ENCODE measurements at places on chromosomes 1 and 21. TPM values are rescaled to one million over a fixed set of nuclear protein-coding genes. Genes with fewer than 3 reads are reported as not detected.

The COL16A1 gene
- total RNA-seq = 4.1 TPM

The PPFIA4 gene
- total RNA-seq = 12.6 TPM

The CHIA gene
- not detected for total RNA-seq

The SV2A gene
- total RNA-seq = 73.0 TPM

The SGIP1 gene
- total RNA-seq = 45.2 TPM

The OVAAL gene
- not detected for total RNA-seq

The PAQR7 gene
- total RNA-seq = 8.6 TPM

The WNT3A gene
- total RNA-seq = not detected

The MATN1 gene
- 0.41 TPM for total RNA-seq

The C1orf210 gene
- not detected for total RNA-seq

The NBPF4 gene
- not detected for total RNA-seq

The C1orf115 gene
- total RNA-seq = 60.7 TPM

The RNU1-2 gene
- under 0.01 TPM for total RNA-seq

The NKAIN1 gene
- 28.1 TPM for total RNA-seq

The TRNAU1AP gene
- 35.1 TPM for total RNA-seq

The TRABD2B gene
- total RNA-seq = under 0.01 TPM

The FAM167B gene
- total RNA-seq = 0.41 TPM

The CRP gene
- total RNA-seq = not detected

The HOOK1 gene
- total RNA-seq = 13.9 TPM

The RGS8 gene
- total RNA-seq = 39.5 TPM

The PGBD5 gene
- total RNA-seq = 15.9 TPM

The TNFRSF14 gene
- 2.4 TPM for total RNA-seq
